Thyroid gland (tissue), 4 donors: ENCODE measurements at places on chromosomes 13 and 19. TPM values are rescaled to one million over a fixed set of nuclear protein-coding genes. Genes with fewer than 3 reads are reported as not detected.

- DNase-seq = no peak
These were observed 2676.6 kb downstream of the PCDH9 start for GRCh38 chr13:64553411-64554129.

GRCh38 chr13:94707400-94708021, 4.8 kb downstream of the SOX21 start:
- no peak for DNase-seq

The EIF3K gene
- 504 TPM for total RNA-seq

- DNase-seq = no peak
These were observed 63.0 kb downstream of the RFX2 start for GRCh38 chr19:6047256-6047655.

The ZNF296 gene
- 0.34 TPM for total RNA-seq

The CD177 gene
- 1.9 TPM for total RNA-seq

The NDUFA3 gene
- total RNA-seq = 100 TPM

The TMEM238 gene
- 6.3 TPM for total RNA-seq

The HSD17B14 gene
- 27.8 TPM for total RNA-seq

The CDX2 gene
- total RNA-seq = not detected

DNA sequence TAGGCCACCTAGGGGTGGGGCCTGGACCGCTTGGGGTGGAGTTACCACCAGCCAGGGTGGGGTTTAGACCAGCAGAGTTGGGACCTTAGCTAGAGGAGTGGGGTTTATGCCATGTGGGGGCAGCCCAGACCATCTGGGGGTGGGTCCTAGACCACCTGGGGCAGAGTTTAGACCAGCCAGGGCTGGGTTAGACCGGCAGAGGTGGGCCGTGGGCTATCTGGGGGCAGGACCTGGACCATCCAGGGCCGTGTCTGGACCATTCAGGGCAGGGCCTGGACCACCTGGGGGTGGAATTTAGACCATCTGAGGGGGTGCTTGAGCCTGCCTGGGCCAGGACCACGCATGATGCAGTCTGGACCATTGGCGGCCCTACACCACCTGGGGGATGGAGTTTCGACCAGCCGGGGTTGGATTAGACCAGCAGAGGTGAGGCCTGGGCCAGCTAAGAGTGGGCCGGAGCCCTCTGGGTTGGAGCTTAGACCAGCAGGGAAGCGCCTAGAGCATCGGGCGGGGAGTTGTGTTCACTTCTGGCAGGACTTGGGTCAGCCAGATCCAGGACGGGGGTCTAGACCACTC, 10.0 kb upstream of the CACNG6 start:
- no peak for DNase-seq

GRCh38 chr13:37539170-37539569, 59.4 kb downstream of the POSTN start:
- no peak for DNase-seq
